HFFc6 (cell line): ENCODE measurements at places on chromosomes 3 and 15.
A peak's percentile ranks its signal among the peaks of the same experiment; 100 is the strongest.

- peak; percentile 39 for DNase-seq
Measured at GRCh38 chr3:48219543-48219942, 3.8 kb upstream of the CAMP start.

GRCh38 chr3:171813897-171814460 lies 3.7 kb upstream of the PLD1 start:
- no peak for DNase-seq

GRCh38 chr3:10205451-10206165 lies 40.9 kb downstream of the IRAK2 start:
- DNase-seq: peak; percentile 90

- DNase-seq: peak; percentile 7
Measured at GRCh38 chr3:189685860-189686259, 54.7 kb downstream of the TP63 start.
